Vagina (tissue), 2 donors: ENCODE measurements at places on chromosomes 12 and 14.

DNA sequence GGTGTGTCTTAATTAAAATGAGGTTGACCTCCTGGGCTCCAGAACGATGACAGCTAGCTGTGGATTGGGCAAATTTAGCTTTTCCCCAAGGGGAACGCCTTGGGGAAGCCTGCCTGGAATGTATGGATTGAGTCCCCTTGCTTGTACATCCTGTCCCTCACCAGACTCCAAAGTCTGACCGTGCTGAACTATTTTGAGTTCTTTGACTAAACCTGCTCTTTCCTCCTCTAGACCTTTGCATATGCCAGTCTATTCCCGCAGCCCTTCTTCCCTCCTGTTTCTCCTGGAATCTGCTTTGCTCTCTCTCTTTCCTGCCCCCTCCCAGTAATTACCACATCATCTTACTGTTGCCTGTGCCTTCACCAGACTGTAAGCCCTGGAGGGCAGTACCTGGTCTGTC lies 11.5 kb upstream of the KDM2B start:
- DNase-seq = no peak

DNA sequence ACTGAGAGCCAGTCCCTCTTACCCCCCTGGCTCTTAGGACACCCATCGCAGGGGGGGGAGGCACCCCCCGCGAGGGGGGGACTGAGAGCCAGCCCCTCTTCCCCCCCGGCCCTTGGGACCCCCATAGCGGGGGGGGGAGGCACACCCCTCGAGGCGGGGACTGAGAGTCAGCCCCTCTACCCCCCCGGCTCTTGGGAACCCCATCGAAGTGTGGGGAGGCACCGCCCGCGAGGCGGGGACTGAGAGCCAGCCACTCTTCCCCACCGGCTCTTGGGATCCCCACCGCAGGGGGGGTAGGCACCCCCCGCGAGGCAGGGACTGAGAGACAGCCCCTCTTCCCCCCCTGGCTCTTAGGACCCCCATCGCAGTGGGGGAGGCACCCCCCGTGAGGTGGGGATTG lies 48.8 kb downstream of the DDX11 start:
- DNase-seq = no peak

DNA sequence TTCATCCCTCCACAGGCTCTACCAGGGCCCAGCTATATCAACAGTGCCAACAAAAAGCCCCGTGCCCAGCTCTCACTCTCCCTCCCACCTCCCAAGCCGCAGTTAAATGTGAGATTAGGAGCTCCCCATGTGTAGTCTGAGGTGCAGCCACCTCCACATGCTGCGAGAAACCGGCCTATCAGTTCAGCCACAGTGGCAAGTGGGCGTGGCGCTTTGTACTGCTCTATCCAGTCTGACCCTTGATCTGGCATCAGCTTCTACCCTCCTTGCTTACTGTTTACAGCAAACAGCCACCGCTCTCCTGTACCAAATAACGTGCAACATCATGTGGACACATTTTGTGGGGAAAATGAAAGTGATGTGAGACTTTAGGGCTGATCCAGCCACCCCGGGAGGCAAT lies 1.7 kb downstream of the PLEK2 start:
- no peak for DNase-seq

DNA sequence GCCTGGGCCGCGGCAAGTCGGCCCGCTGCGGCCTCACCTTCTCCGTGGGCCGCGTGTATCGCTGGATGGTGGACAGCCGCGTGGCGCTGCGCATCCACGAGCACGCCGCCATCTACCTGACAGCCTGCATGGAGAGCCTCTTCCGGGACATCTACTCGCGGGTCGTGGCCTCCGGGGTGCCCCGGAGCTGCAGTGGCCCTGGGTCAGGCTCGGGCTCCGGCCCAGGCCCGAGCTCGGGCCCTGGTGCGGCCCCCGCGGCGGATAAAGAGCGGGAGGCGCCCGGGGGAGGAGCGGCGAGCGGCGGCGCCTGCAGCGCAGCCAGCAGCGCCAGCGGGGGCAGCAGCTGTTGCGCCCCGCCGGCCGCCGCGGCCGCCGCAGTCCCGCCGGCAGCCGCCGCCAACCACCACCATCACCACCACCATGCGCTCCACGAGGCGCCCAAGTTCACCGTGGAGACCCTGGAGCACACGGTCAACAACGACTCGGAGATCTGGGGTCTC lies 226.2 kb upstream of the CRY1 start:
- no peak for DNase-seq

- DNase-seq = no peak
Measured at GRCh38 chr14:103385152-103385928, at the start of gene MARK3. Gene MARK3, plus strand, starts transcription at chr14:103385415. Its CDS starts 615 bp downstream, at chr14:103386030.

GRCh38 chr14:75979071-75979571 lies 2.7 kb downstream of the TGFB3 start:
- DNase-seq = no peak

- no peak for DNase-seq
Measured at GRCh38 chr14:67426983-67427606, 15.1 kb upstream of the PLEK2 start.

GRCh38 chr12:6370994-6371754 lies 4.2 kb downstream of the SCNN1A start:
- no peak for DNase-seq

DNA sequence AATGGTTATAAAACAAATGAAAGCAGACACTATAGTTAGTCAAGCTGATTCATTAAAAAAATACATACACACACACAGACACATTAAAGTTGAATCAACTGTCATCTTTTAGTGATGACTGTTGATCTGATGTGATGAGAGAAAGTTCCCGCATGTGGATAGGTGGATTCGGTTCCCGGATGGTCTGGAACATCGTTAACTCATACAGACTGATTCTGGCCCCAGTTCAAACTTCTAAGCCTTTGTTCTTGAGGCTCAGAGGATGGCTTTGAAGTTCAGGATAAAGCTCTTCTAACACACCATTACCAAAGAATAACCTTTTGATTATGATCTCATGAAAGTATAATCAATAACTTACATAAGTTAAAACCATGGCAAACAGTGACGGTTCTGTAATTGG lies 27.5 kb downstream of the WIF1 start:
- no peak for DNase-seq

GRCh38 chr12:71969330-71969729 lies 30.7 kb downstream of the TPH2 start:
- DNase-seq = no peak
